ENCODE measurements at places on chromosomes 7 and 10.
A peak's percentile ranks its signal among the peaks of the same experiment; 100 is the strongest.

GRCh38 chr10:21368728-21369425 is 156.6 kb downstream of the SKIDA1 start:
- no peak for DNase-seq

DNA sequence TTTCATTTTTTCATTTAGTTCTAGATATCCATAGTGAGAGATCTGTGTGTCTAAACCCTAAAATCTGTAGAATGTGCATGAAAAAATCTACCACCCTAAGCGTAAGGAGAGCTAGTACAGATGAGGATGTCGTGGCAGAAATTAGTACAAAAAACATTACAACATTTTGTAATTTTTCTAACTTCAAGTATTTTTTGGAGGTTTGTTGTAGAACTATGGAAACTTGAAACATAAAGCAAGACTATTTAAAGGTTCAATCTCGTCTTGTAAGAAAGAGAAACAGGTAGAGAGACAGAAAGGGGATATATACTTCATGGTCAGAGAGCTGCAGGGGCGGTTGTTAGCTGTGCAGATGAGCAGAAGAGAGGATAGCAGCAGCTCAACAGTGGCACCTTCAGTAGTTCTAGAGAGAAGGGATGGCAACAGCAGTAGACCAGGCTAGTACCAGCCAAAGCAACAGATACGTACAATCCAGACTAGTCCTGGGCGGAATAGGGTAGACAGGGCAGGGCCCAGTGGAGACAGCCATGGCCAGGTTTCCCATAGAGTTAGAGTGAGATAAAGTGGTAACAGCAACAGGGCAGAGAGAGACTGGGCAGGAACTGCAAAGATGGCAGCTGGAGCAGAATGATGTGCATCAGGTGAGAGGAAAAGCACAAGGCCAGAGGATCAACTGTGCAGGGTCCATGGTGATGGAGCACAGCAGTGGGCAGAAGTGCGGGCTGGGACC is 145.2 kb downstream of the FRMD4A start:
- peak; percentile 93 for DNase-seq

GRCh38 chr7:158344706-158345300 is 242.8 kb downstream of the PTPRN2 start:
- no peak for DNase-seq

DNA sequence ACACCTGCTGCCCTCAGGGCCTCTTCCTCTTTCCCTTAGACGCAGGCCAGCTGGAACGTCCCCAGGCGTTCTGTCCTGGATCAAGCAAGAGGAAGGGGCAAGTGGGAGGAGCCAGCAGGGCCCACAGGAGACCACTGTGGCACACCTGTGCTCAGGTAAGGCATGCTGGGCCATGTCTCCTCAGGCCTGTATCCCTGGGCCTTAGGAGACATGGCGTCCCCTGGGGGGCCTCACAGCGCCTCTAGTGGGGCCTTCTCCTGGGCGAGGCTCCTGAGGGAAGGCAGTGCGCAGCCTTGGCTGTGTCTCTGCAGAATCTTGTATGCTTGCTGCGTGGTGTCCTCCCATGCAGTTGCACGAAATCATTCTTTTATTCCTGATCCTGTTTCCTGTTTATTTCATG is 31.3 kb downstream of the ZNF783 start:
- DNase-seq = no peak

Measured in astrocyte of the spinal cord (primary cell).